NCI-H524 treated with DMSO at 0.1 percent for 48 hours (cell line): ENCODE measurements at places on chromosomes 7 and 10.

DNA sequence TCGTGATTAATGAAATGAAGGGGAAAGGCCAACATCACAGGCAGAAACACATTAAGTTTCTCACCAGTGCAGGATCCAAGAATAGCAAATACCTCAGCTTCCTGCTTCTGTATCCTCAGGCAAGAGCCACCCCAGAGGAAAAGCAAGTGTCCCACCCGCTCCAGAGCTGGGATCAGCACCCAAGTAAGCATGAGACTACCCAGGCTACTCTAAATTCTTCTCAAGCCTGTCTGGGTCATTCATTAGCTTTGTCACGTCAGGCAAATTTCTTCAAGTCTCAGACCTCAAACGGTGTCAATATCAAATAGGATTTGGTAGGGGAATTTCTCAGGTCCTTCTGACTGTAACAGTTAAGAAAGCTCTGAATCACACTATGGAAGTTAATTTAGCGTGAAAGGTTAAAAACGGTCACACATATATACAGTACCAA, 59.0 kb downstream of the GNA12 start:
- no peak for DNase-seq

DNA sequence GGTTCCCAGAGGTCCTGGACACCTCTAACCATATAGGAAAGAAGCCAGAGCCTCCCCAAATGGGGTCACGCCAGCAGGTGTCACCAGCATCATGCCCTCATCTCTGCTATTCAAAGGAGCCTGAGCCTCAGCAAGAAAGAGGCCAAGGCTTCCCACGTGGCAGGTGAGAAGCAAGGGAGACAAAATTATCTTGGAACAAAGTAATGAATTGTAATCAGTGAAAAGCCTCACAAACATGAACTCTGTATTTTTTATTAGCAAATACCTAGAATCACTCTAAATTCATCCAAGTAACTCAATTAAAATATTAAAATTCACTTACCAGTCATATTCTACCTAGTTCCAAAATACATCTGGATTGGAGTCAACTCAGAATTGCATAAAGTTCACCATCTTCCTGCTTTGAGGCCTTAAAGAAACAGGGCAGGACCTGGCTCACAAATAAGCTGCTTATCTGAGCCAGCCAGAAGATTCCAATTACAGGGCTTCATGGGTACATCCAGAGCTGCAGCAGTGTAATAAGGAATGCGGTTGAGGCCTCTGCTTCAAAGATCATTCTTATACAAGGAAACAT, 68.7 kb downstream of the SGMS1 start:
- no peak for DNase-seq

- DNase-seq, result no peak
These were observed 119.9 kb downstream of the HECW1 start for GRCh38 chr7:43232366-43232765.

DNA sequence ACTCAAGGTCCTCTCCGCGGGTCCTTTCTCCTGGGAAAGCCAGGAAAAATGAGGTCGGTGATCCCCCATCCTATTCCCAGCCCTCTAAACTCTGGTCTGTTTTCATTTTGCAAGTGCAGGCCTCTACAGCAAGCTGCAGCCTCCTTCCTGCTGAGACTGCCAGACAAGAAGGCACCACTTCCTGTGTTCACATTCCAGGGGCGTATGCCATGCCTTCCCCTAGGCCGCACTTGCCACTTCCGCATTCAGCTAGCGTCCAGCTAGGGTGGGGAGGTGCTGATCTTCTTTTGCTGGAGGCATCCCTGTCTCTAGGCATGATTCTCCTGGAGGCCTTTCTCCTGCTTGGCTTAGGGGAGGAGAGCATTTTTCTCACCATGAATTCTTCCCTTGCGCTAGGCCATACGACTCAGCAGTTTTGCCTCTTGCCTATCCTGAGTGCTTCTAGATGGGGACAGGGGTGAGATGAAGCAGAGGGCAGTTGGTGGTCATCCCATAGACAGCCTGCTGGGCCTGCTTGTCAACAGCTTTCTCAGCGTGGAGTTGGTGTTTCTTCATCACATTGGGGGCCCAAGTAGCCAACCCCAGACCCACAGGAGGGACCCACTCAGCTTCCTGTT, 328.9 kb downstream of the RPS24 start:
- no peak for DNase-seq

GRCh38 chr7:37249240-37249639, 199.4 kb downstream of the ELMO1 start:
- DNase-seq, result no peak

- no peak for DNase-seq
These were observed 232.7 kb upstream of the TAC1 start for GRCh38 chr7:97499204-97499603.

DNA sequence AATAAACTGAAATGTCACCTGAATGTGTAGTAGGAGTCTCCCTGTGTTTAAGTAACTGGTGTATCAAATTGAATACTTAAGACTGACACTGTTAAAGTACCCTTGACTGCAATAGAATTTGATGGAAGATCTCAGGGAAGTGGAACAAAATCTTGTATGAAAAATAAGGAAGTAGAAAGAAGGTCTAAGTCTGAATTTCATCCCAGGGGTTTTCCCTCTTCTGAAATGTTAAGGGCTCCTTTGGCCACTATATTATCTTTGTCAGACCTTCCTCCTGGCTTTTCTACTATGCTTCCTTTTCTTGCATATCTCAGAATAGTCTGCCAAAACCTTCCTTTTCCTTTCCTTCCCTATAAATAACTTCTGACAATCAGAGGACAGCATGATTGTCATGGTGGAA, 59.6 kb downstream of the BLNK start:
- no peak for DNase-seq

DNA sequence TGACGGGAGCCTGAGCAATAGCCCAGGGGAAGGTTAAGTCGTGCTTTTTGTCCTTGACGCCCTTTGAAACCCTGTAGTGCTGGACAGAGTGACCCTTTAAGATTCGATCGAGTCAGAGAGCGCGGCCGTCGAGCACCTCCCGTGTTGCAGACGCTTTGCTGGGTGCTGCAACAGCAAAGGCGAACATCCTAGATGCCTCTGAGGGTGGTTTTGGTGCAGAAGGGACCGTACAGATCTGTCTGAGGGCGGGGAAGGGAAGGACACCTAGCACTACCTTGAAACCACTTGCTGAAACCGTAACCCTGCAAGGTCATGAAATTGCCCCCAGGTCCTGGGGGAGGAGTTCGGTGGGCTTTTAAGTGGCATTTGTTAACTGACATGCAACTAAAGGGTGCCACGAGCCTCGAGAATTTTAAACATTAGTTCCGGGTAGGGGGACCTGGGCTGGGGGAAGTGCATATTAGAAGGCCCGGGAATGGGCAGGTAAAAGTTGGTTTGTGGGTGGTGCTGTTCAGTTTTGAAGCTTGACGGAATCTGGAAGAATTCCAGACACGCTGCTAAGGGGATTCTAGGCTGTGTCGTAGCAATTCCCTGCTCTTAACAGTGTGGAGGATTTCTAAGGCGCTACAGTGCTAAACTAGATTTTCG, 786 bp downstream of the ATP5F1C start:
- DNase-seq, result no peak

DNA sequence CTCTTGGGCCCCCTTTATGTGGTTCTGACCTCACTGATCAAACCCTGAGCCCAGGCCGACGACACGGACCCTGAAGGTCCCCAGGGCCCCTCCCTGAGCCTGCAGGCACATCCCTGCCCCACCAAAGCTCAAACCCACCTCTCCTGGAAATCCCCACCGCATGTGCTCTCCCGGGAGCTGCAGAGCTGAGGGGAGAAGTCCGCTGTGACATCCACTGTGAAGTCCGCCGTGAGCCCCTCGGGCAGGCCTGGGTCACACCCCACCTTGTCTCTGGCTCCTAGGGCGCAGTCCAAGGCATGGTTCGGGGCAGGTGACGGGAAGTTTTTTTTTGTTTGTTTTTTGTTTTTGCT, 100.2 kb downstream of the MICALL2 start:
- no peak for DNase-seq

DNA sequence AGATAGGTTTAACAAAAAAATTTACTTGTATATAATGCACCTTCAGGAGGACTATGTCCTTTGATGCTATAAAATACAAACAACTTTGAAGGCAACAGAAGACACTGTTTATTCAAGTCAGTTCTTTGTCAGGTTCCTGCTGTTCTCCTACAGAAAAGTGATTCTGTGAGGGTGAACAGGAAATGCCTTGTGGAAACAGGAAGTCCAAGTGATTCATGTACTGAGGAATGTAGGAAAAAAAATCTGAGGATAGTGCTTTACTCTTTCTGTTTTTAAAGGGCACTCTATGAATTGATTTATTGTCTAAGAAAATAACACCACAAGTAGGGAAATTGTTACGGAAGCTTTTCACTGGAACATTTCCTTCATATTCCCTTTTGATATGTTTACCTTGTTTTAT, 171.9 kb downstream of the HDAC9 start:
- DNase-seq, result no peak
